ENCODE measurements at places on chromosomes 3 and 15.
A peak's percentile ranks its signal among the peaks of the same experiment; 100 is the strongest.

GRCh38 chr15:63856711-63857460 is 23.1 kb upstream of the HERC1 start:
- no peak for DNase-seq

- peak; percentile 32 for DNase-seq
Measured at GRCh38 chr15:100772892-100773520, 106.6 kb upstream of the ALDH1A3 start.

GRCh38 chr3:20190991-20191390 is 5.0 kb upstream of the SGO1 start:
- no peak for DNase-seq

GRCh38 chr15:101457696-101458095 is 31.8 kb downstream of the PCSK6 start:
- no peak for DNase-seq

DNA sequence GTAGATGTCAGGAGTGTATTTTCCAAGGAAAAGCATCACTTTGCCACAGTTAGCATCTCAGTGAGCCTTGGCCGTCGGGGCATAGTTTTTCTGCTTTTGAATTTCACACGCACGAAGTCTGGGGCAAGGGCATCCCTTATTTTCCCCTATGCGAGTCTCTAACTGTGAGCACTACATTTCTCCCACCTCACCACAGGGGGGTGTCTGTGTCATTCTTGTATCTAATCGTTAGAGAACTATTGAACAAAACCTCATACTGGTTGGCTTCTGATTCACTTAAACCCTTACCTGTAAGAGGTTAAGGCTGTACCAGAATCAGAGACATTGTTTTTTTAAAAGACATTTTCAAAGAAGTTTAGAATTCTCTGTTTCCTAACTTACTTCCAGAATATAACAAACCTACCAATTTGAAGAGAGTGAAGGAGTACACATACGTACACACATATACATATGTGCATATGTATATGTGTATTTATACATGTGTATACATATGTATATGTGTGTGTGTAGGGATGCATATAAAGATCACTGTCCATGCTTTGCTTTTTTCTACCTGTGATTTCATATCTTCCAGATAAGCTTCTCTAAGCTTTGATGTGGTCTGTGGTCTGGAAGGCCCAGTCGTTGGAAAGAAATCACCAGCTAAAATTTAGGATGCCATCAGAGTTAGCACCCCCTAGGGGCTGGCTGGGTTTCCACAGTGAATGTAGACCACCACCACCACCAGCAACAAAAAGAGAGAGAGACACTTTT is 49.4 kb downstream of the MYZAP start:
- DNase-seq, result no peak

- DNase-seq, result no peak
Measured at GRCh38 chr3:131397889-131398288, 16.3 kb downstream of the NUDT16 start.

GRCh38 chr3:141663993-141664392 is 74.1 kb upstream of the RNF7 start:
- no peak for DNase-seq

GRCh38 chr3:154971771-154972326 is 108.3 kb upstream of the MME start:
- no peak for DNase-seq

DNA sequence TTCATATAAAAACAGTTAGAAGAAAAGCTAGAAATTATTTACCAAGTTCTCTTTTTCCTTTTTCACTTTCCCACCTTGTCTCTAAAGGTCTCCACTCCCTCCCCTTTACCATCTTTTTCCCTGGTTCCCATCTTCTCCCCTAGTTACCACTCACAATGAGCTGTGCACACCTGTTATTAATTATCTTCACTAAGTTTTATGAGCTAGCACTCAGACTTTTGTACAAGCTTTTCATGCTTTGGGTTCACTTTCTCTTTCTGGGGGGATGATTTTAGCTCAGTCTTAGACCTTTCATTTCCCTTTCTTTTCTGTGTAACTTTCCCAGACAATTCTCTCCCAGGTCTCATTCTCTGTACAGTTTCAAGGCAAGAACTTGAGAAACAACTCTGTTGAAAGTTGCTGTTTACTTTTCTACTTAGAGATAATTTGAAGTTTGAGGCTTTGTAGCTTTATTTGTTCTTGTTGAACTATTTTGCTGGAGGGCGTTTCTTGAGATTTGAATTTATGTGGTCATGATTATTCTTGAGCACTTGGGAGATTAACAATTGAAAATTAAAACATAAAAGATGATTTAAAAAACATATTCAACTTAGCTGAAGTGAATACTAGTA is 24.0 kb upstream of the AADAC start:
- no peak for DNase-seq

DNA sequence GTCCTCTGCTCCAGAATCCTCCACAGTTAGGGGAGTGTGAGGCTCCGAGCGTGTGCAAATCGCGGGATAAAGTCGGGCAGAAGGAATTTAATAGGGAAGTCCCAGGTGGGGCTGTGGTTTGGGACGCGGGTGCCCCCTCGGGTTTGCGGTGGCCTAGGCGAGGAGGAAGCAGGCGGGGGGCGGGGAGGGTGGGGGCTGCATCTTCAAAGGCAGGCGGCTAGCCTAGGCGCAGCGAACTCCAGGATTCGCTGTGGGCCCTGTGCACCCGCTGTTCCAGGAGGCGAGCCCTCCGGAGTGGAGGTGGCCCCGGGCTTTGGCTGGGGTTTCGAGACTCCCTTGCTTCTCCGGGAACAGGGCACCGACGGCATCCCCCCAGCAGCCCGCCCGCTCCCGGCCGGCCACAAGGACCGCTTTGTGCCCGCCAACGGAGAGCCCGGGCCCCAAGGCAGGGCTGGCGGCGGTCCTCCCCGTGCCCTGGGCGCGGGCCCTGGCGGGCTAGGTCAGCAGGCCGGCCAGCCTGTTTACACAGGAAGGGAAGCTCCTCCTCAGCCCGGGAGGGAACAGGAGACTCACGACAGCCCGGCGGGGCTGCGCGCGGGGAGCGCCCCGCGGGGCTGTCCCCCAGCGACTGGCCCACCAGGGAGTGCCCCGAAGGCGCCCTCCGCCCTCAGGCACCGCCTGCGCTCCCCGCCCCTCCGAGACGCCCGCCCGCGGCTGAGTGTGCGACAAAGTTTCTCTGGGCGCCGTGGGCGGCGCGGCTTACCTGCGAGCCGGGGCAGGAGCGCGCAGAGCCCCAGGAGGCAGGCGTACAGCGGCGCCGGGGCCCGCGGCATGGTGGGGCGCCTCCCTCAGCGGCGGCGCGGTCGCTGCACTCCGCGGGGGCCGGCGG is 753 bp downstream of the ITGB5 start:
- peak; percentile 95 for DNase-seq

DNA sequence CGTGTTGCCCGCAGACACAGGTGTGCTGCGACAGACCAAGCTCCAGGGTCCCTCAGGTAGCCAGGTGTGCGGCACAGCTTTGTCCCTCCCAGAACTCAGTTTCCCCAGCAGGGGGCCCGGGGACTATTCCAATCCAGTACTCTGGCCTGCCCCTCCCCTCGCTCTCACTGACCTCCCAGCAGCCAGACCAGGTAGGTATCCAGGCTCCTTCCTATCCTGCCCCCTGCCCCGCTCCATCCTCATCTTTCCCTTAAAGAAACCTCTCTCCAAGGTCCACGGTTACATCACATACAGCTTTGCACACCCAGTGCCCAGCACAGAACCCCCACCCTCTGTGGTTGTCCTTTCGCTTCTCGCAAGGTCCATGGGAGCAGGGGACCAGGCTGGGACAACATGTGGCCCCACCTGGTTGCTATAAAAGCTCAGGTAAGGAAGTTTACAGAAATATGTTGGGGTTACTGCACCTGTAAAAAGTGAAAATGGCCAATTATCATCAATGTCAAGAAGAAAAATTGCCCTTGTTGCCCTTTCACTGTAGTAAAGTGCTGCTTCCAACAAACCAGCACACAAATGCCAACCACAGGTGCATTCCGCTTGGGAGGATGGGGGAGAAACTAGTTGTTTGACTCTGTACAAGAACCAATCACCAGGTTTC is 7.3 kb upstream of the CYP11A1 start:
- peak; percentile 53 for DNase-seq

DNA sequence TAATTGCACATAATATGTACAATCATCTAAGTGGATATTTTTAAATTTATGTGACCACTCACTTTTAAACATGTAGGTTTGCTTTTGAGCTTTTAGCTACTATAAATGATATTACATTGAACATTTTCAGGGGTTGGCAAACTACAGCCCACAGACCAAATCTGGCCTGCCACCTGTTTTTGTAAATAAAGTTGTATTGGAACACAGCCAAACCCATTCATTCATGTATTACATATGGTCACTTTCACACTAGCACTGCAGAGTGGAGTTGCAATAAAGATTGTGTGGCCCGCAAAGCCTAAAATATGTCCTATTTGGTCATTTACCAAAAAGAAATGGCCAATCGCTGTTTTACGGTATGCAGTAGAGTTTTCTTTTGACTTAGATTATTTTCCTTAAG is 21.2 kb downstream of the CMTM7 start:
- no peak for DNase-seq

- peak; percentile 37 for DNase-seq
Measured at GRCh38 chr15:39502611-39503195, 78.2 kb upstream of the THBS1 start.

DNA sequence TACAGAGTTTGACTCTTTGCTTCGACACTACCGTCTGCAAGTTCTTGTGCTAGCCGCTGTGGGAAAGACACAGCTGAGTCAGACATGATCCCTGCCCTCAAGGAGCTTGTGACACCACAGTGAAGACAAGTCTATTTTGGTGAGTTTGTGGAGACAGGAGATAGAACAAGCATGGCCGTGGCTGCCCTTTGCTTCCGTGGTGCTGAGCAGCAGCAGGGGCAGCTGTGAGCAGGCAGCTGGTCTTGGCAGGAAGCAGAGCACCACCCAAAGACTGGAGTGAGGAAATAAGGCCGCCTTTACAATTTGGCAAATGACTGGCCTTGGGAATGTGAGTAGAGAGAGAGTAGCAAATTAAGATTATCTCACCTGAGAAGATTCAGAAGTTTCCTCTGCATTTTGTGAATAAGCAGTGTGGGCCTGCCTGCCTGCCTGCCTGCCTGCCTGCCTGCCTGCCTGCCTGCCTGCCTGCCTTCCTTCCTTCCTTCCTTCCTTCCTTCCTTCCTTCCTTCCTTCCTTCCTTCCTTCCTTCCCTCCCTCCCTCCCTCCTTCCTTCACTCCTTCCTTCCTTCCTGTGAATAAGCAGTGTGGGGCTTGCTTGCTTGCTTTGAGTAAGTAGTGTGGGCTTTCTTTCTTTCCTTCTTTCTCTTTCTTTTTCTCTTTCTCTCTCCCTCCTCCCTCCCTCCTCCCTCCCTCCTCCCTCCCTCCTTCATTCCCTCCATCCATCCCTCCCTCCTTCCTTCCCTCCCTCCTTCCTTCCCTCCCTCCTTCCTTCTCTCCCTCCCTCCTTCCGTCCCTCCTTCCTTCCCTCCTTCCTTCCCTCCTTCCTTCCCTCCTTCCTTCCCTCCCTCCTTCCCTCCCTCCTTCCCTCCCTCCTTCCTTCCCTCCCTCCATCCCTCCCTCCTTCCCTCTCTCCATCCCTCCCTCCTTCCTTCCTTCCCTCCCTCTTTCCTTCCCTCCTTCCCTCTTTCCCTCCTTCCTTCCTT is 1.6 kb upstream of the GCNT3 start:
- peak; percentile 36 for DNase-seq

GRCh38 chr15:101167753-101168462 is 83.9 kb downstream of the CHSY1 start:
- DNase-seq, result peak; percentile 96

DNA sequence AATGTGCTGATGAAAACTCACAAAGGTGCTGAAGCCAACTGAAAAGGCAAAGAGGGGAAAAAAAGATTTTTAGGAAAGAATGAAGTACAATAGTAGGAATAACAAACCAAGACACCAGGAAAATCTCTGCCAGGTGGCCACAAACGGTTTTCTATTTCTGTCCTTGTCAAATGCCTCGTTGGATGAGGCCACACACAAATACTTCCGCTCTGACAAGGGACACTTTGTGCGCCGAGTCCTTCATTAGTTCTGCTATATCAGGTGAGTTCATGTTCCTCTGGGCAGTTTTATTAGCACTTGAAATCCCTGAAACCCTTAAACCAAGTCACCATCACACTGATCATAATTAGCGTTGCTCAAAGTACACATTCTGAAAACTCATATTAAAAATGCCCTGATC is 373.1 kb downstream of the VPS13C start:
- no peak for DNase-seq

DNA sequence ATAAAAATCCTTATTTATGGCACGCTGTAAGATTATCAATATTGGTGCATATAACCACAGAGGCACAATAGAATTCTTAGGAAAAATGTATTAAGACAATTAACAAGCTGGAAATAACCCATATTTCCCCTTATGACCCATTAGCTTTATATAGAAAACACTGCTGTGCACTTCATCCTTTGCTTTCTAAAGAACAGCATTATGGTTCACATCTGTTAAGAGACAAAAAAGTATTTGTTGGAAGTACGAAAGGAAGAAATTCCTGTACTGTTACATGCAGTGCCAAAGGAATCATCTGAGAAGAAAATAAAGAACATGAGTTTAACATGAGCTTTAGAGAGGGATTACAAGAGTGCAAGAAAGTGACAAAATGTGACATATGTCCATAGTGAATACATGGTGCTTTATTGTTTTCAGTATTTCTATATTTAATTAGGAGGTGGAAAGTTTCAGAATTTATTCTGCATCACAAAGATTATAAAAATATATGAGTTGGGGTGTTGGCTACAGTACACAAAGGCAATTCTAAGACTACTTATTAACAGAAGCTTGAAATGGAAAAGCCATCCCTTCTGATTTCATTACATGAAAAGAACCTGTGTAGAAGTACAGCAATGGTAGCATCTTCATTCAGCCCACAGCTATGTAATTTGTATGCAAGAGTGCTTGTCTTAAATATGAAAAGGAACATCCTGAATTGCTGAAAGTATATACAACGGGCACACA is 6.8 kb downstream of the UBE3A start:
- no peak for DNase-seq

- no peak for DNase-seq
Measured at GRCh38 chr3:138985932-138986331, 20.1 kb downstream of the PRR23A start.

GRCh38 chr3:69648126-69648525 is 91.1 kb upstream of the MITF start:
- no peak for DNase-seq

- no peak for DNase-seq
Measured at GRCh38 chr3:133466531-133467386, 66.9 kb downstream of the BFSP2 start.

DNA sequence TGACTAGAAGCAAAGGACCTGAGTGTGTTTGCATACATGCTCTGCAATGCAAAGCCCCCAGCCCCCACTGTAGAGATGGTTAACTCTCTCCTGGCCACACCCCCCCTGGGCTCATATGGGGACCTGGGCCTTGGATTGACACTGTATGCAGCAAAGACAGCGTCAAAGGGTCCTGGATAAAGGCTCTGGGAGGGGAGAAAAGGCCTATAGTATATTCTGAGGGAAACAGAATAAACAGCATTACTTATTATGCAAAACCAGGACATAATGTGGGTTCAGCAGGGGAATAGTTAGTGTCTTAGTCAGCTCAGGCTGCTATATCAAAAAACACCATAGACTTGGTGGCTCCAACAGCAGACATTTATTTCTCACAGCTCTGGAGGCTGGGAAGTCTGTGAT is 158.7 kb downstream of the APBA2 start:
- DNase-seq, result no peak
